ENCODE measurements at places on chromosomes 5 and 9.
A peak's percentile ranks its signal among the peaks of the same experiment; 100 is the strongest.

GRCh38 chr9:104743376-104743985 lies 4.0 kb upstream of the NIPSNAP3A start:
- no peaks in the 10 kb centered on the region for H3K27me3 ChIP-seq
- H3K27ac ChIP-seq = no peak overlapping the region
- peaks cover 5% of the 10 kb centered on the region for H3K4me1 ChIP-seq
- no peaks in the 10 kb centered on the region for H3K36me3 ChIP-seq
- ATAC-seq = no peak
- H3K4me3 ChIP-seq = no peak overlapping the region

GRCh38 chr5:114362197-114362976 lies 517 bp downstream of the KCNN2 start:
- peaks cover 5% of the 10 kb centered on the region for H3K36me3 ChIP-seq
- H3K27ac ChIP-seq = no peak overlapping the region

- H3K4me3 ChIP-seq = no peak overlapping the region
- H3K27ac ChIP-seq = no peak overlapping the region
- no peaks in the 10 kb centered on the region for H3K36me3 ChIP-seq
- no peak for ATAC-seq
- H3K4me1 ChIP-seq = no peaks in the 10 kb centered on the region
These were observed 43.4 kb upstream of the SHB start for GRCh38 chr9:38112456-38112855.

- no peak overlapping the region for H3K27ac ChIP-seq
- no peaks in the 10 kb centered on the region for H3K4me1 ChIP-seq
- no peak overlapping the region for H3K4me3 ChIP-seq
These were observed 113.9 kb downstream of the DAB2IP start for GRCh38 chr9:121765021-121765950.

GRCh38 chr9:94449486-94449885 lies 105.4 kb upstream of the PCAT7 start:
- no peak for ATAC-seq
- no peak overlapping the region for H3K4me3 ChIP-seq
- no peaks in the 10 kb centered on the region for H3K27me3 ChIP-seq
- peak overlapping the region; percentile 73 for H3K27ac ChIP-seq
- H3K4me1 ChIP-seq = no peaks in the 10 kb centered on the region

- no peak for ATAC-seq
- H3K27ac ChIP-seq = no peak overlapping the region
- H3K27me3 ChIP-seq = peaks cover 34% of the 10 kb centered on the region
- no peaks in the 10 kb centered on the region for H3K4me1 ChIP-seq
- no peaks in the 10 kb centered on the region for H3K36me3 ChIP-seq
These were observed 7.7 kb upstream of the ADRA1B start for GRCh38 chr5:159908591-159908940.

DNA sequence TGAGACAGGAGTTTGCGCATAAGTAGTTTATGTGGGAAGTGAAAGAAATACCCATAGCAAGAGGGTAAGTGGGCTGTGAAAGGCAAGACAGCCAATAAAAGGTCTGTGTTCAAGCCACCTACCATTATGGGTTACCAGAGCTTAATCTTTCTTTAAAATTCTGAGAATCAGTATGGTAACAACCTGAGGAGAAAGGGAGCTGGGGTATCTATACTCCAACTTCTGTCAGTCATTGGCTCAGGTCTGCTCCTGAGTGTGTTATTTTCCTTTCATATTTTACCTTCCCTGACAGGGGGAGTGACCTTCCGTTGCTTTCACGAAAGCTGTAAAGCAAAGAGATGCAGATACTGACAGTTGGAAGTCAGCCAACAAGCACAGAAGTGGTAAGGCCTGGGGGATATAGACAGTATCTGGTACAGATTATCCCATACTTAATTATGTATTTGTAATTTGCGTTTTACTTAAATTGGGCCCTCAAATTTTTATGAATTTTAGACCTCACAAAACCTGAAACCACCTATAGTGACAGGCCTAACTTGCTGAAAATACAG lies 233.4 kb downstream of the RAB3C start:
- H3K27ac ChIP-seq = no peak overlapping the region
- no peak overlapping the region for H3K4me3 ChIP-seq
- H3K36me3 ChIP-seq = no peaks in the 10 kb centered on the region

DNA sequence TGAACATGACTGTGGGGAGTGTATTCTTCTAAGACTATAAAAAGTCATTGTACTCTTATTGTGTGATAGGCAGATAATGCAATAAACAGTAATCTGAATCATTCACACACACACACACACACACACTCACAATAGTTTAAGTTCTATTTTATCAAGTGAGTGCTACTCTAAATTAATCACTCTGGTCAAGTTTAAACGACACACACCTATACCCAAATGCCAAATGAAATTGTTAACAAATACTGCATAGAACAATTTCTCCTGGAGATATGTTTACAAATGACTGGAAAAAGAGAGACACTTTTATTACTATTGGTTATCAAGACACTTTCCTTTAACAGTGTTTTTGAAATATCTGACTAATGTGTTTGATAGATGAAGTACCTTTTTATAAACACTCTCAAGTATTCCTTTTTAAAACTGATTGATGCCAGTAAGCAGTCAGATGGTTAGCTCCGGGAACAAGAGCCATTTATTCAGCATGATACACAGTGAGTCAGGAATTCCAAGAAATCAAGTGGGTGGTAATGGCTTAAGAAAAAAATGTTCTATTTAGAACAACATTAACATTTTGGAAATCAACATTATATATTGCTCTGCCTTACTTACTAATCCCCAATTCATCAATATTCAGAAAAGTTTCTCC lies 521.6 kb upstream of the ST8SIA4 start:
- ATAC-seq = no peak
- no peaks in the 10 kb centered on the region for H3K36me3 ChIP-seq
- H3K27me3 ChIP-seq = peaks cover 3% of the 10 kb centered on the region
- H3K27ac ChIP-seq = no peak overlapping the region
- no peak overlapping the region for H3K4me3 ChIP-seq

- H3K27ac ChIP-seq = no peak overlapping the region
- H3K4me1 ChIP-seq = no peaks in the 10 kb centered on the region
- no peak for ATAC-seq
- H3K36me3 ChIP-seq = no peaks in the 10 kb centered on the region
These were observed 9.8 kb downstream of the LURAP1L start for GRCh38 chr9:12784461-12785259.

GRCh38 chr5:172004824-172005237 lies 1.6 kb downstream of the FBXW11 start:
- no peaks in the 10 kb centered on the region for H3K27me3 ChIP-seq
- peak overlapping the region; percentile 100 for H3K27ac ChIP-seq
- H3K4me1 ChIP-seq = peaks cover 56% of the 10 kb centered on the region
- H3K36me3 ChIP-seq = peaks cover 48% of the 10 kb centered on the region

- H3K36me3 ChIP-seq = peaks cover 56% of the 10 kb centered on the region
- peak; percentile 30 for ATAC-seq
- H3K27me3 ChIP-seq = no peaks in the 10 kb centered on the region
- H3K4me1 ChIP-seq = peaks cover 78% of the 10 kb centered on the region
- H3K4me3 ChIP-seq = peak overlapping the region; percentile 87
- H3K27ac ChIP-seq = peak overlapping the region; percentile 92
These were observed 58.0 kb downstream of the SLC22A5 start for GRCh38 chr5:132427281-132428146.

- H3K27ac ChIP-seq = no peak overlapping the region
- no peaks in the 10 kb centered on the region for H3K4me1 ChIP-seq
- peaks cover 11% of the 10 kb centered on the region for H3K27me3 ChIP-seq
- no peak overlapping the region for H3K4me3 ChIP-seq
- no peak for ATAC-seq
- H3K36me3 ChIP-seq = no peaks in the 10 kb centered on the region
These were observed 103.7 kb upstream of the TLX3 start for GRCh38 chr5:171205375-171205774.

- H3K36me3 ChIP-seq = peaks cover 6% of the 10 kb centered on the region
- no peak for ATAC-seq
- peak overlapping the region; percentile 89 for H3K4me3 ChIP-seq
- peak overlapping the region; percentile 32 for H3K27ac ChIP-seq
- H3K27me3 ChIP-seq = no peaks in the 10 kb centered on the region
These were observed 983 bp downstream of the RCL1 start for GRCh38 chr9:4793459-4794395.

DNA sequence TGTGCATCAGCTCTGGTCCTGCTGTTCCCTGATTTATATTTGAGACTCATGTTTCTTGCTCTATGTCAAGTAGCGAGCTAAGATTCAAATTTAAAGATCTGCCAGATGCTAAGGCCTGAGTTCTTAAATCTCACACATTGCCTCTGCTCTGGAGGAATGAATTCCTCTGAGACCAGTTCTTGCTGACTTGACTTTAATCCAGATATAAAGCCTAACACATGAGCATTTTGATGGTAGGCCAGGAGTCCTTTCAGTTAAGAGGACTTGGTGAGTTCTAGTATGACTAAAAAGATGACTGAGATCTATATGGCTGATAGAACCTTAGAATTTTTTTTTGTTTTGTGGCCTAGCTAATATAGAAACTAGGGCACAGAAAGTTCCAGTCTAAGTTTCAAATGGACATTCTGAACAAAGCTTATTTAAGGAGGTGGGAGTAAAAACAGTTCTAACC lies 1.3 kb upstream of the INIP start:
- peak; percentile 7 for ATAC-seq
- H3K27ac ChIP-seq = peak overlapping the region; percentile 44

DNA sequence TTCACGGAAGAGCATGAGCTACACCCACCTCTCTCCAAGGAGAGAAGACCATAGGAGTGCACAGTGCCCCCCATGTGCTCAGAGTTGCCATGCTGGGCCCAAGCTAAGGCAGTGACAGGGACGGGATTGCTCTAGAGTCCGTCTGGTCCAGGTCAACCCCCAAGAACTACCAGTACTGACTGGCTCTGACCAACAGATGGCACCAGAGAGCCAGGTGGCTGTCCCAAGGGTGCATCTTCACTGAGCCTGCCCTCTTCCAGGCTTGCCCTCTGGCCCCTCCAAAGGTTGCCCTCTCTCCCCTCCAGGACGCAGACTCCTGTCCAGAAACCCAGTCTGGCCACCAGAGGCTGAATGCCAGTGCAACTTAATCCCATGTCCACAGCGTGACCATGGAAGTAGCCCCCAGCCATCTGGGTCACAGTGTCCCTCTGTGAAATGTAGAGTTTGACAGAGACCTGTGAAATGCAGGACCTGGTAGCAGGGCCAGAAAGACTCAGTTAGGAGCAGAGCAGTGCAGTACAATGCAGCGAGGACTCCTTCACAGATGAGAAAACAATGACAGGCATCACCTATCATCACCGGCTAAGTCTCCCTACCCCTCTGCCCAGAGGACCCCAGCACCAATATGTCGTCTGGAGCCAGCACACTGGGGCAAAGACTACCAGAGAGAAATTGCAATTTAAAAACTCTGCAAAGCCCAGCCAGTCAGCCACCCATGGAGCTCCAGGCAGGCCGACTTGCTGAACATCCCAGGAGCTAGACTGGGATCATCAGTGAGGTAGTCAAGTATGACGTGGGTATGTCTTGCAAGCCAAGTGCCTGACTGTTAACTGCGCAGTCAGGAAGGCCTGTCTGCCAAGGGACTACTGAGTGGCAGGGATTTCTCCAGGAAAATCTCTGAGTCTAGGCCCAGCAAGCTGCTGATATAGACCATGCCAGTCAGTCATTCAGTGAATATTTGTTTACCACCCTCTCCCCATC lies 7.7 kb upstream of the SKP1 start:
- H3K36me3 ChIP-seq = no peaks in the 10 kb centered on the region
- H3K4me1 ChIP-seq = no peaks in the 10 kb centered on the region
- ATAC-seq = peak; percentile 96
- no peak overlapping the region for H3K4me3 ChIP-seq
- no peak overlapping the region for H3K27ac ChIP-seq
- H3K27me3 ChIP-seq = no peaks in the 10 kb centered on the region

- peaks cover 8% of the 10 kb centered on the region for H3K4me1 ChIP-seq
- H3K4me3 ChIP-seq = no peak overlapping the region
- H3K27ac ChIP-seq = no peak overlapping the region
- no peaks in the 10 kb centered on the region for H3K27me3 ChIP-seq
- no peak for ATAC-seq
- peaks cover 19% of the 10 kb centered on the region for H3K36me3 ChIP-seq
These were observed 6.7 kb downstream of the DDX31 start for GRCh38 chr9:132663117-132663516.

- H3K27ac ChIP-seq = peak overlapping the region; percentile 72
- peak overlapping the region; percentile 27 for H3K4me3 ChIP-seq
- peaks cover 4% of the 10 kb centered on the region for H3K27me3 ChIP-seq
- peaks cover 7% of the 10 kb centered on the region for H3K4me1 ChIP-seq
- H3K36me3 ChIP-seq = no peaks in the 10 kb centered on the region
- ATAC-seq = peak; percentile 84
These were observed 40.1 kb downstream of the TRIP13 start for GRCh38 chr5:932628-933250.

GRCh38 chr5:41095324-41096101 lies 24.4 kb upstream of the MROH2B start:
- no peak overlapping the region for H3K27ac ChIP-seq
- no peak overlapping the region for H3K4me3 ChIP-seq
- peaks cover 4% of the 10 kb centered on the region for H3K27me3 ChIP-seq
- no peaks in the 10 kb centered on the region for H3K36me3 ChIP-seq

DNA sequence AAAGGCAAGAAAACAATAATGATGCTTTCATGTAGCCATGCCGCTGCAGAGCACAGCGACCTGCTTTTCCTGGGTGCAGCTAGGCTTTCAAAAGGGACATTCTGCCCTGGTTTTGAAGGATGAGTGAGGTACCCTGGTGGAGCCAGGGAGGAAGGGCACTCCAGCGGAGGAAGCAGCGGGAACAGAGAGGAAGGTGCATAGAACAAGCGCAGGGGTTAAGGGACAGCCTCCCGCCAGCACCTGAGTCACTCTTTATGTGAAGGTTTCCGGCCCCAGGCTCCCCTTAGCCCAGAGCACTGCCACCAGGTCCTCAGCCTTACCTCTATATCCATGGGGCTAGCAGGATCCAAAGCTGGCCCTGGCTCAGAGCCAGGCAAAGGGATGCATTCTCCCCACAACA lies 221.1 kb downstream of the CDK5RAP2 start:
- no peaks in the 10 kb centered on the region for H3K27me3 ChIP-seq
- H3K36me3 ChIP-seq = no peaks in the 10 kb centered on the region
- no peak overlapping the region for H3K27ac ChIP-seq
- no peaks in the 10 kb centered on the region for H3K4me1 ChIP-seq

- ATAC-seq = no peak
- H3K27ac ChIP-seq = no peak overlapping the region
- H3K4me3 ChIP-seq = no peak overlapping the region
- H3K27me3 ChIP-seq = peaks cover 3% of the 10 kb centered on the region
- H3K4me1 ChIP-seq = no peaks in the 10 kb centered on the region
These were observed 31.9 kb upstream of the DAPK1 start for GRCh38 chr9:87465816-87466215.

DNA sequence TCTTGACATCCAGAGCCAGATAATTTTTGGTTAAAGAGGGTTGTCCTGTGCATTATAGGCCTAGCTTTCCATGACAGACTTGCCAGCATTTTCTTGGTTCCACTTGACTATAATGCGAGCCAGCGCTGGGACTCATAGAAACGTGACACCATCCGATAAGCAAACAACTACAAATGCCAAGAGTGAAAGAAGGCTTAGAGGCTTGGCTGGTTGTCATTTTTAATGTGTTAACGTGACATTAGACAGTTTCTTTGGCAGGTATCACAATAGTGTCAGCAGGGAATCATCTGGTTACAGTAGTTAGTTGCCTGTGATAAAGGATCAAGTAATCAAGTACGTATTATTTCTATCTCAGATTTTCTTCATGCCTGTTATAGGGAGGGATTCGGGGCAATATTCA lies 20.0 kb upstream of the LIFR start:
- H3K36me3 ChIP-seq = no peaks in the 10 kb centered on the region
- ATAC-seq = no peak
- no peak overlapping the region for H3K27ac ChIP-seq
- no peaks in the 10 kb centered on the region for H3K4me1 ChIP-seq
- H3K4me3 ChIP-seq = no peak overlapping the region
- H3K27me3 ChIP-seq = peaks cover 26% of the 10 kb centered on the region
